Natural killer cell (primary cell): ENCODE measurements at places on chromosomes 16 and 17.

DNA sequence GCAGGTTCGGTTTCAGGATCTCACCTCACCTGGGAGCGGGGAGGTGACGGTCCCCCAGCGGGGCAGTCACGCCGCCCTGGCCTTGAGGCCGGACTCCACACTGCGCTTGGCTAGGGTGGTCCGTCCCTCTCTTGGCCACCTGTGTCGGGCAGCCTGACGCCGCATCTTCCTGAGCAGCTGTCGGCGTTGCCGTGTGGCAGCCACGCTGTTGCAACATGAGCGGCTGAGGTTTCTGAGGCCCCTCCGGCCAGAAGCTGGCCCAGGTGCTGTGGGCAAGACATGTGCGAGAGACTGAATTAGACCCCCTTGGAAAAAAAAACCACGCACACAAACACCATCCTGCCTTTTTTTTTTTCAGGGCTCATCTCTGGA, 49.2 kb downstream of the IRF8 start:
- no peaks in the 10 kb centered on the region for H3K36me3 ChIP-seq
- peaks cover 58% of the 10 kb centered on the region for H3K4me1 ChIP-seq
- H3K27me3 ChIP-seq, result no peaks in the 10 kb centered on the region
- H3K27ac ChIP-seq, result peak overlapping the region; percentile 4
- H3K4me3 ChIP-seq, result peak overlapping the region; percentile 32

GRCh38 chr16:85625485-85626117, 12.5 kb downstream of the GSE1 start:
- H3K4me3 ChIP-seq, result no peak overlapping the region
- peaks cover 78% of the 10 kb centered on the region for H3K4me1 ChIP-seq
- H3K27ac ChIP-seq, result no peak overlapping the region

- no peak overlapping the region for H3K4me3 ChIP-seq
- H3K27me3 ChIP-seq, result no peaks in the 10 kb centered on the region
- no peaks in the 10 kb centered on the region for H3K36me3 ChIP-seq
These were observed 3.8 kb downstream of the HSDL1 start for GRCh38 chr16:84141143-84141670.

DNA sequence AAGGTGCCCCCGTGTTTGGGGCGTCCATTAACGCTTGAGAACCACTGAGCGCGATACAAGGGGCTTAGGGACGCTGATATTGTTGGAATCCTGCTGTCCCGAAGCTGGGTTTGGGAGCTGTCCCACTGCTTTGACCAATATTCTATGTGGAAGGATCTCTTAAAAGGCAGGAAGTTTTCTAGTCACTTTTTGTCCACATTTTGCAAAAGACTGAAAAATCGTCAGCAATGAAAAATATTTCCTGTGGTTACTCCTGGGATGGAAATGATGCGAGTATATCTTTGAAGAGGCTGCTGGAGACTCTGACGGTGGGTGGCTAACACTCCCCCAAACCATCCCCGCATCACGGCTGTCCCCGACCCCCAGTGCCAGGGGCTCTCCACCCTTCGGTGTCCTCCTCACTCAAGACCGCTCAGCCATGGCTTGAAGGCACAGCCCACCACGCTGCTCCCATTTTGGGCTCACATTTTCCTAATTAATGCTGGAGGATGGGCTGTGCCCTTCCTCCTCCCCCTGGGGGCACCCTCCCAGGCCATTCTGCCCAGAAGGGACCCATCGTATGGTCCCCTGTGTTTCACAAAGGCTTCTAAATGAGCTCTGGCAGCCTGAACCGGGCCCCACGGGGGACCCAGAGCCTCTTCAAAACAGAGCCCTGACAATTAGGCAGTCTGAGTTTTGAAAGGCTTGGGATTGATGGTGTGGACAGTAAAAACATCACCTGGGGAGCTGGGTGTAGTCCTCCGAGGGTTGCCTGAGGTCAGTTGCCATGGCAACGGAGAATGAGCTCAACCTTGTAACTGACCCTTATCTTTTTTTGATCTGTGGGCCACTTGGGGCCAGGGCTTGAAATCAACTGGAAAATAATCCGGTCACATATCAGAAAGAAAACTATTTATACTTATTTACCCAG, 158.6 kb downstream of the C16orf78 start:
- H3K4me1 ChIP-seq, result peaks cover 6% of the 10 kb centered on the region
- DNase-seq, result no peak
- H3K27ac ChIP-seq, result no peak overlapping the region
- no peak overlapping the region for H3K4me3 ChIP-seq
- no peaks in the 10 kb centered on the region for H3K27me3 ChIP-seq
- H3K36me3 ChIP-seq, result no peaks in the 10 kb centered on the region

DNA sequence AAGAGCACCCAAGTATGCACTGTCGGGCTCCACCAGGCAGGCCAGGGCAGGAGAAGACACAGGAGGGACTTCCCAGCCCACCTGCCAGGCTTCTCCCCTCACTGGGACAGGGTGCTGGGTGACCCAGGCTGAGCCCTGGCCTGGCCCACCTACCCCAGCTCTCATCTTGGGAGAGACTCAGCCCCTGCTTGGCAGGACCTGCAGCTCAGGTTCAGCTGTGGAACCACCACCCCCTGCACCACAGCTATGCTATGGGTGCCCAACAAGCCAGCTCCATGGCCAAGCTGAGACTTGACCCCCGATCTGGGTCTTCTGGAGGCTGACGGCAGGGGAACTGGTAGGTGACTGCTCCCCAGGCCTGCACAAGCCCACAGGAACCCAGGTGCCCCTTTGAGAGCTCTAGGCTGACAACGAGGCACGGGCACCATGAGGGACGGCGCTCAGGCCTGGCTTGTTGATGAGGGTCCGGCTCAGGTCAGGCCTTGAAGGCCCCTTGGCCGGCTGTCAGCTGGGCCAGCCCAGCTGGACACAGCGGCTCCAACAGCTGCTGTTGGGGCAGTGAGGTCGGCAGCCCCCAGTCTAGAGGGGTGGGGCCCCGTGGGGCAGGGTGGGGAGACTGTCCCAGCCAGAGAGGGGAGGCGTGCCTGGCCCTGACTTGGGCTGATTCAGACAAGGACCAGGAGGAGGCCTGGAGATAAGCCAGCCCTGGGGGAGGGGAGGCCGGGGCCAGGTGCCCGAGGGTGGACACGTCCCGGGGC, 4.6 kb downstream of the RPUSD1 start:
- no peak for DNase-seq
- no peak overlapping the region for H3K4me3 ChIP-seq
- H3K27me3 ChIP-seq, result no peaks in the 10 kb centered on the region
- no peak overlapping the region for H3K27ac ChIP-seq

DNA sequence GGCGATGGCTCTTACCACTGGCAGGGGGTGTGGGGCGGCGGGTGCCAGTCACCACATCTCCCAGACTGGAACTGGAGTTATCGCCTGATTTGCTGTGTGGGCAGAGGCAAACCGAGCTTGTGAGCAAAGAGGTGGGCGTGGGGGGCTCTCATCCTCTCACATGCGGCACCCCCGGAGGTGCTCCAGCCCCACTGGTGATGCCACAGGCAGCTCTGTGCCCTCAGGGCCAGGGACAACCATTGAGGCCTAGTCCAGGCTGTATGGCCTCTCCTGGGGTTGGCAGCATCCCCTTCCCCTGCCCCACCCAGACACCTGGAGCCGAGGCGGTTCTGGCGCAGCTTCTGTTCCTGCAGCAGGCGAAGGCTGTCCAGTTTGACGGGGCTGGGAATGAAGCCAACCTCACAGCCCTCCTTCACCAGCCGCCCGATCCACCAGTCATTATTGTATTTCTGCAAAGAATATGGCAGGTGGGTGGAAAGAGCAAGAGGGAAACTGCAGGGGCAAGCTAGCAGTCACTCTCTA, 10.9 kb downstream of the CACNB1 start:
- H3K27me3 ChIP-seq, result no peaks in the 10 kb centered on the region
- no peak for DNase-seq
- no peaks in the 10 kb centered on the region for H3K4me1 ChIP-seq
- H3K4me3 ChIP-seq, result no peak overlapping the region

GRCh38 chr17:81438007-81438659, 42.9 kb downstream of the BAHCC1 start:
- H3K4me1 ChIP-seq, result peaks cover 16% of the 10 kb centered on the region
- no peak for DNase-seq
- H3K27me3 ChIP-seq, result peaks cover 7% of the 10 kb centered on the region
- H3K36me3 ChIP-seq, result no peaks in the 10 kb centered on the region

DNA sequence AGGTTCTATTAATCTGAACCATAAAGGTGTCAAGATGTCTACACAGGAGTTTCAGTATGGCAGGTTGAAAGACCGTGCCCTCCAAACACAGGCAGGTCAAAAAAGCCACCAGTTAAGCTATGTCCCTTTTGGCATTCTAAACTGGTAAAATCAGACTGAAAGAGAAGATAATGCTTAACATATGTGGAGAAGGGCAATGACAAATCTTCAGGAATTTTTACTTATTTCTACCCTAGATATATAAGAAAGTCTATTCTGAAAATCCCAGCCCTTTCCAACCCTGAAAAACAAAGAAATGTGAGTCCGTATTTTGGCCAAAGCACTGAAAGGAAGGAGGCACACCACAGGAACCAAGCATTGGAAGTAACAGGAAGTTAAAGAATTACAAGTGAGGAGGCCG, 16.5 kb downstream of the AP1G1 start:
- H3K27me3 ChIP-seq, result no peaks in the 10 kb centered on the region
- no peak overlapping the region for H3K4me3 ChIP-seq
- H3K27ac ChIP-seq, result no peak overlapping the region

DNA sequence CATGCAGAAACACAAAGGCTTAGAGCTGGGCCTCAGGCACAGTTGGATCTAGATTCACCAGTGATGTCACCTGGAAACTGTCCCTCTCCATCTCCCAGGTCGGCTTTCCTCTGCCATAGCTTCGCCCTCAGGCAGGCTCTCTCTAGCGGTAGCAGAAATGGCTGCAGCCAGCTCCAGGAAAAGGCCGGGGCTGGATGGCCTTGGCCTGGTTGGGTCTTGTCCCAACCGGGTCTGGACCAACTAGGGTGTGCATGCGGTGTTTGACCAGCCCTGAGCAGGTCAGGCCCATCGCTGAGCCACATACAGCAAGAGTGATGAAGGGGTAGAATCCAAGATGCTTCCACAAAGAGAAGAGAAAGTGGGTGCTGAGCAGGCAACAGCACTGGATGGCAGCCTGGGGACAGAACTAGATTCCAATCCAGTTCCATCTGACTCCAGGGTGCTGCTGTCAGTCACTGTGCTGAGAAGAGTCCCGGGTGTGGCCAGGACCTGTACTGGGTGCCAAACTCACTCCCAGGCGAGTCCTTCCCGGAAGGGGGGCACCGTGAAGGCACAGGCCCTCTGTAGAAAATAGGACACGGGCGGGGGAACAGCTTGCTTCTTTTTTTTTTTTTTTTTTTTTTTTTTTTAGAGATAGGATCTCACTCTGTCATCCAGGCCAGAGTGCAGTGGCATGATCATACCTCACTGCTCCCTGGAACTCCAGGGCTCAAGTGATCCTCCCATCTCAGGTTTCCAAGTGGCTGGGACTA, 51.8 kb downstream of the SOCS3 start:
- no peaks in the 10 kb centered on the region for H3K4me1 ChIP-seq
- no peak overlapping the region for H3K27ac ChIP-seq
- H3K4me3 ChIP-seq, result no peak overlapping the region

- no peaks in the 10 kb centered on the region for H3K36me3 ChIP-seq
- peak within 1 kb of the TSS; percentile 14 for H3K4me3 ChIP-seq
- DNase-seq, result no peak
- peaks cover 62% of the 10 kb centered on the region for H3K4me1 ChIP-seq
These were observed at the start of gene PCGF2 for GRCh38 chr17:38748149-38748891. PCGF2 (minus strand) TSS chr17:38748336; CDS start chr17:38740402, 7,934 bp downstream.

DNA sequence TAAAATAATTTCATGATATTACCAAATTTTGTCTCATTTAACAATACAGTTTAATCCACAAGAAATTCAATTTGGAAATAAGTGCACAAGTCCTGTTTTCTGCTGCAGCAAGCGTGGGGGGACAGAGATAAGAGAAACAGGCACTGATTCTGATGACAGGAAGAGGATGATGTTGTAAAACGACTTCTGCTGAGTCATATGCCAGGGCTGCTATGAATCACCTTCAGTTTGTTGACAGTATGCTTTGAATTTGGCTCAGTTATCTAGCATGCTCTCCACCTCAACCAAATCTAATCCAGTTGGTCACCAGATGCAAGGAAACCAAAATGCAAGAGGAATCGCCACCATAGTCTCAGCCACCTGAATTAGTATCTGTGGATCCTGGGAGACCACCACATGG, 244.1 kb upstream of the MON1B start:
- H3K27me3 ChIP-seq, result no peaks in the 10 kb centered on the region
- H3K27ac ChIP-seq, result no peak overlapping the region
- no peak for DNase-seq
- H3K36me3 ChIP-seq, result no peaks in the 10 kb centered on the region
- no peaks in the 10 kb centered on the region for H3K4me1 ChIP-seq

DNA sequence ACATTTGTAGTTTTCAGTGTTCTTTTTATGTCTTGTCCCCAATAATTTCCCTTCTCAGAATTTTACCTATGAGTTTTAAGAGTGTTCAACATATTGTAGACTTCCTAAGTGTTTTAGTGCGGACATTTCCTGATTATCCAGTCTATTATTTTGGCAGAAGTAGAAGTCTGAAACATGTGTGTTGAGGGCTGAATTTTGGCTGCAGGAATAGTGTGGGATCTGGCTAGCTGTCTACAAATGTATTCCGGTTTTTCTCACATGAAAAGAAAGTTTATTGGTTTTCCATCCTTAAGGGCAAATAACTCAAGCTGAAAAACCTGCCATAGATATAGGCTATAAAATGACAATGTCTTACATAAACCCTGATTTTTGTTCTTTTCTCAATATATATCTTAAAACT, 33.0 kb upstream of the CA10 start:
- no peak for DNase-seq
- no peak overlapping the region for H3K27ac ChIP-seq
- H3K4me3 ChIP-seq, result no peak overlapping the region
- no peaks in the 10 kb centered on the region for H3K27me3 ChIP-seq

DNA sequence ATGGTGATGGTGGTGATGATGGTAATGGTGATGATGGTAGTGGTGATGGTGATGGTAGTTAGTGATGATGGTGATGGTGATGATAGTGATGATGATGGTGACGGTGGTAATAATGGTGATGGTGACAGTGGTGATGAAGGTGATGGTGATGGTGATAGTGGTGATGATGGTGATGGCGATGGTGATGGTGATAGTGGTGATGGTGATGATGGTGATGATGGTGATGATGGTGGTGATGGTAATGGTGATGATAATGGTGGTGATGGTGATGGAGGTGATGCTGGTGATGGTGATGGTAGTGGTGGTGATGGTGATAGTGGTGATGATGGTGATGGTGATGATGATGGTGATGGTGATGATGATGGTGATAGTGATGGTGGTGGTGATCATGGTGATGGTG, 148.7 kb upstream of the TNRC6C start:
- no peak for DNase-seq
- H3K27ac ChIP-seq, result no peak overlapping the region
- H3K4me1 ChIP-seq, result no peaks in the 10 kb centered on the region
- no peaks in the 10 kb centered on the region for H3K27me3 ChIP-seq
- no peaks in the 10 kb centered on the region for H3K36me3 ChIP-seq
